Amniotic stem cell (primary cell): ENCODE measurements at places on chromosomes 11 and 22.

DNA sequence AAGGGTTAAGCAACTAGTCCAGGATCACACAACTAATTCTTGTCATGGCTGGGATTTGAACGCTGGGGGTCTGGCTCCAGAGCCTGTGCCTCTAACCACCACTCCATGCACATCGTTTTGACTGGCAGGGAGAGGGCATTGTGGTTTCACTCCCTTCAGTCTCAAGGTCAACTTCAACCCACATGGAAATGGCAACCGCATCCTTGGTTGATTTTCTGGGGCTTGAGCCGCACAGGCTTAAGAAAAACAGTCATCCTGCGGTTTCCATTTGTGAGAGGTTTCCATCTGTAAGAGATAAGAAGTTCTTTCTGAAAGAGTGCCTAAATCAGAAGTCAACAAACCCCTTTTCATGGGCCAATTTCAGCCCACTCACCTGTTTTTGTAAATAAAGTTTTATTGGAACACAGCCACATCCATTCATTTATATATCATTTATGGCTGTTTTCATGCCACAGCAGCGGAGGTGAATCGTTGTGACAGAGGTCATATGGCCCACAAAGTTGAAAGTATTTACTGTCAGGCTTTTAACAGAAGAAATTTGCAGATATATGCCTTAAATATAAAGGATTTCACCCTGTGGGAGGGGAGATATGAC lies 65.7 kb downstream of the SGSM1 start:
- no peak for DNase-seq

DNA sequence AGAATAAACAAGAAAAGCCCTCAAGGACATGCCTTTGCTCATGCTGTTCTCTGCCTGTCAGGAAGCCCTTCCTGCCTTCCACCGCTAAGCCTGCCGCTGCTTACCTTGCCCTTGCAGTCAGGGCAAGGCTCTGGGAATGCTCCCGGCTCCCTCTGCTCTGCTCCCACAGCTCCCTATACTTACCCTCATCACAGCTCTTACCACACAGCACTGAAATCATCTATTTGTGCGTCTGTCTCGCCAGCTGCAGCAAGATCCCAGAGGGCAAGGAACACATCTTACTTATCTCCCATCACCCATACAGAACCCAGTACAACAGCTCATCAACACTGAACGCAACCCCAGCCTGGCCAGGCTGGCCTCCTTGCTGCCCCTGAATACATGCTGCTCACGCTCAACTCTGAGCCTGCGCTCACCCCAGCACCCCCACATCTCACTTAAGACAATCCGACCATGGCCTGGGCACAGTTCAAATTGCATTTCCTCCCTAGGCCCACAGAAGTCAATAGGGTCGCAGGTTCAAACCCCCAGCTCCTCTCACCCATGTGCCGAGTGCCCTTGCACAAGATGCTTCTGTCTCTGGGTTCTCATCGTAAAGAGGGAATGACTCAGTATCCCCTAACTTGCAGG lies 161.8 kb downstream of the IGLL1 start:
- no peak for DNase-seq

- no peak for DNase-seq
Observed at GRCh38 chr11:77801477-77801876, 19.0 kb downstream of the RSF1 start.

DNA sequence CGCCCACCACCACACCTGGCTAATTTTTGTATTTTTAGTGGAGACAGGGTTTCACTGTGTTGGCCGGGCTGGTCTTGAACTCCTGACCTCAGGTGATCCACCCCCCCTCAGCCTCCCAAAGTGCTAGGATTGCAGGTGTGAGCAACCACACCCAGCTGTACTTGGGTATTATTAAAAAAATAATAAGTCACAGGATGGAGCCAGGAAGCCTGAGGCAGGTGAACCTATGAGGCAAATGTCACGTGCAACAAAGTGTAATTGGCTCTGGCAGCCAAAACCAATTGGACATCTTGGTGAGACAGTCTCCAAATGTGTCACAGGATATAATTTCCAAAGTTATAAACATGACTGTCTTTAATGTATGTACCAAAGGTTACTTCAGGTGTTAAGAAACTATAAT lies 24.0 kb upstream of the MALAT1 start:
- no peak for DNase-seq

DNA sequence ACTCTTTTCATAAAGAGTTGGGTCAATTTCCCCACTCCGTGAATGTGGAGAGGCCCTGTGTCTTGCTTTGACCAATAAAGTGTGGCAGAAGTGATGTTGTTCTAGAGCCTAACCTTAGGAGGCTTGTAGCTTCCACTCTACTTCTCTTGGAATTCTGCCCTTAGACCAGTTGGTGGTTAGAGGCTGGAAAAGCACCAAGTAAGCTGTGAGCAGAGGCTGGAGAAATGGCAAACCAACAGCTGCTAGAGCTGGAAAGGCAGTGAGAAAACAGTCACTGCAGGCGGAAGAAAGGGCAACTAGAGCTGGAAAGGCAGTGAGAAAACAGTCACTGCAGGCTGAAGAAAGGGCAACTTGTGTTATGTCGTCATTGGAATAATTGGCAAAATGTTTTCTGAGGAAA lies 29.8 kb upstream of the MSANTD2 start:
- no peak for DNase-seq
